ENCODE measurements at places on chromosomes 13 and 19.
A peak's percentile ranks its signal among the peaks of the same experiment; 100 is the strongest.

GRCh38 chr13:74145249-74145975 is 11.2 kb upstream of the KLF12 start:
- no peak for DNase-seq

DNA sequence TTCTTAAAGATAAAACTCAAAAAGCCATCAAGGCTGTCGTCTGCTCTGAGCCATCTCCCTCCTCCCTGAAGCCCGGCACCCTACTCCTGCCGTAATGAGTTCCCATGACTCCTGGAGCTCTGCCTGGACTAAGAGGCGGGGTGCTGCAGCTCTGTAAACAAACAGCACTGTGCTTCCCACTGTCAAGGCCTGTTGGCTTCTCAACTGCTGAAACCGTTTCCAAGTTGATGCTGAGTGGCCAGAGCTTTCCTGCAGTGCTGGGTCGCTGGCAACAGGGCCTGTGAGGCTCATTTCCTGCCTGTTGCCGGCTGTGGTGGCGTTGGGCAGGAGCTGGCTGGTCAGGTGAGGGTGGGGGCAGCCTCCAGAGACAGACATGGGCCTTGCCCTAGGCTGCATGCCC is 26.7 kb upstream of the ISYNA1 start:
- no peak for DNase-seq

GRCh38 chr19:46621191-46622117 is 3.4 kb downstream of the PTGIR start:
- no peak for DNase-seq

- DNase-seq, result peak; percentile 43
Observed at GRCh38 chr13:100108913-100109507, 20.1 kb downstream of the PCCA start.

- DNase-seq, result peak; percentile 73
Observed at GRCh38 chr19:6862673-6863078, 24.7 kb upstream of the ADGRE1 start.

DNA sequence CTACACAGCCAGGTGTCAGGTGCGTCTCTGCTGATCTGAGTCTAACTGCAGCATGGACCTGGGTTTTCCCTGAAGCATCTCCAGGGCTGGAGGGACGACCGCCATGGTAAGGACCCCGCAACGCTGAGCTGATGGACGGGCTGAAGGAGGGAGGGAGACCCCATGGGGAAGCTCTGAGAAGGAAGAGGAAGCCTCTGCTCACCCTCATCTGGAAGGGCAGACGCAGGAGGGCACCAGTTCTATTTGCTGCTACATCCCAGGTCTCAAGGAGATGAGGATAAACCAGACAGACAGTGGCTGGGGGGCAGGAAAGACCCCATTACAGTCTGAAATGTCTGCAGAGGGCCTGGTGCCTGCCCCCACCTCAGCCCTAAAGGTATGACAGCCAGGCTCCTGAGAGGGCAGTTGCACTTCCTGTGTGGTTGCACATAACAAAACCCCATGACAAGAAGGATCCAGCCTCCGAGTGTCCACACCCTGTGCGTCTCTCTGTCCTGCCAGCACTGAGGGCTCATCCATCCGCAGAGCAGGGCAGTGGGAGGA is at the start of gene LILRA2:
LILRA2 (plus strand) TSS at position 461 of the 543 bp plus-strand sequence. CDS start 89 bp downstream, outside the sequence.
- DNase-seq, result no peak

DNA sequence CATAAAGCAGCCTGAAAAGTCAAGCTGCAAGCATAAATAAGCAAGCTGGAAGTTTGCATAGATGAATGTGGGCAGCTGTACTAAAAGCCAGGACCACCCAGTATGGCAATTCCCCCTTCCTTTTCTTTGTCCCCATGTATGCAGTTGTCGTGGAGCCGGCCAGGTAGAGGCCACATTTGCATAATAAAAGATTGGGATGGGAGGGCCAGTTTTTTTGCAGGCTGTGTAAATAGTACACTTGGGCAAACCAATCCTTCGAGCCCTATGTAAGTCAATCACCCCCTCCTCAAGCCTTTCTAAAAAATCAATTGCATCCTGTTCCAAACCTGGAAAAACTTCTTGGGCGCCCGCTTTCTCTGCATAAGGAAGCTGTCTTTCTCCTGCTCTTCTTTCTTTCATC is 13.1 kb upstream of the ZNF99 start:
- no peak for DNase-seq

GRCh38 chr13:79404361-79404760 is 1.7 kb downstream of the RBM26 start:
- DNase-seq, result no peak

DNA sequence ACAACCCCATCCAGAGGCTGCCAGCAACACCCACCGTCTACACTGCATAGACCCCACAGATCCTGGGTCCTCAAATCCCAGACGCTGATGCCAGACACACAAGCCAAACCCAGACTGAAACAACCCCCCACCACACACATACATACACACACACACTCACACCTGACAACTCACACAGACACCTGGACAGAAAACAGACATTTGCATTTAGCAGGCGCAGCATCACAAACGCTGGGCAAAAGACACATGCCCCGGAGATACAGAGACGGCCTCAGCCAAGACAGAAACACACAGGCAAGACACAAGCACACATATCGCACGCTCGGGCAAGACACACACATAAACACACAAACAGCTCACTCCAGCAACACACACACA is 1.3 kb downstream of the BBC3 start:
- DNase-seq, result no peak

- peak; percentile 51 for DNase-seq
Observed at GRCh38 chr19:23116802-23117571, at the start of gene ZNF730. Gene ZNF730 (plus strand): TSS chr19:23117025. CDS start chr19:23117174, 149 bp downstream.

DNA sequence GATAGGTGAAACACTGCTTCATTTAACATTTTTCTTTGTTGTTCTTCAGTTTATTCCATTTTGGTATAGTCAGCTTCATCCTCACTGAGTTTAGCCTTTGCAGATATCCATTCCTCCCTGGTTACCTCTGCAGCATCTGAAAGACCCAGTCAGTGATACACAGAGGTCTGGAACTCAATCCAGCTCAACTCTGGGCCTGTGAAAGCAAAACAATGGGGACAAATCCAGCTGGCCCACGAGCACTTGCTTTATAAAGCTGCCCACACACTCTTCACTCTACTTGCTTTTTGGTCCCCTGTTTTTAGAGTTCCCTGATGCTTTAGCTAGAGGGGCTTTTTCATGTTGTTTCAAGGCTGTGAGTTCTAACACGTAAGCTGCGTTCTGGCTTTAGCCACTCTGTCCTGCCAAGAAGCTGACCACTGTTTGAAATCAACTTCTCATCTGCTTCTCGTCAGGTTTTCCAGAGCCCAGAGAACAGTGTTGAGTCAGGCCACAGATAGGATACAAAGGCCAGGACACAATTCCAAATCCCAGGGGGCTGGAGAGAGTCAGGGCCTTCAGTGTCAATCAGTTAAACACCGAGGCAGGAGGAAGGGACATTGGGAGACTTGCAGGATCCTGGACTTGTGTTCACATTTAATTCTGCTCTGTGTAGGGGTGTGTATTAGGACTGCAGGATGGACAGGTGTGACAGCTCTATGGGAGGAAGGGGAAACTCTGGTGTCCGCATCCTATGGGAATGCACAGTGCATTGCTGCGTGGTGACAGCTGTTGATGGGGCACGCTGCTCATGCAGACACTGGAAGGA is 83.5 kb upstream of the RNF113B start:
- DNase-seq, result no peak

DNA sequence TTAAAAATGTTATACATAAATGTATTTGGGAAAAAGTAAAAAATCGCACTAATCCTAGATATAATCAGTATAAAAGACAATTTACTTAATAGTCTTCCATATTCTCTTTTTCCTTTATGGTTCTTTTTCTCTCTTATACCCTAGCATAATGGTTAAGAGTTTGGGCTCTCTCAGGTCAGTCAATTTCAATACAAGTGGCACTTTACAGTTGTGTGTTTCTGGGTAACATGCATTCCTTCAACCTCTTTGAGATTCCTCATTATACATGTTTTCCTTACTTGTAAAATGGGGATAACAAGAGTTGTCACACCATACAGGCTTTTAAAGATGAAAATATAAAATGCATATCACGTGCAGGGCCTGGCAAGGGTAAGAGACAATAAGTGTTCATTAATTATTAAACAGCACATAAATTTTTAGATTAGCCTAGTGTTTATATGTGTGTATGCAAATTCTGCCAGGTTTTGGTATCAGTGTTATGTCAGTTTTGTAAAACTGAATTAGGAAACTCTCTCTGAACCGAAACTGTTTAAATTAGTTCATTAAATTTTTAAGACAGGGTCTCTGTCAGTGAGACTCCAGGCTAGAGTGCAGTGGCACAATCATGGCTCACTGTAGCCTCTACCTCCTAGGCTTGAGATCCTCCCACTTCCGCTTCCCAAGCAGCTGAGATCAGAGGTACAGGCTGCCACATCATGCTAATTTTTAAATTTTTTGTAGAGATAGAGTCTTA is 49.8 kb downstream of the ELF1 start:
- DNase-seq, result no peak

GRCh38 chr19:10748927-10749434 is 31.1 kb downstream of the DNM2 start:
- DNase-seq, result peak; percentile 72

DNA sequence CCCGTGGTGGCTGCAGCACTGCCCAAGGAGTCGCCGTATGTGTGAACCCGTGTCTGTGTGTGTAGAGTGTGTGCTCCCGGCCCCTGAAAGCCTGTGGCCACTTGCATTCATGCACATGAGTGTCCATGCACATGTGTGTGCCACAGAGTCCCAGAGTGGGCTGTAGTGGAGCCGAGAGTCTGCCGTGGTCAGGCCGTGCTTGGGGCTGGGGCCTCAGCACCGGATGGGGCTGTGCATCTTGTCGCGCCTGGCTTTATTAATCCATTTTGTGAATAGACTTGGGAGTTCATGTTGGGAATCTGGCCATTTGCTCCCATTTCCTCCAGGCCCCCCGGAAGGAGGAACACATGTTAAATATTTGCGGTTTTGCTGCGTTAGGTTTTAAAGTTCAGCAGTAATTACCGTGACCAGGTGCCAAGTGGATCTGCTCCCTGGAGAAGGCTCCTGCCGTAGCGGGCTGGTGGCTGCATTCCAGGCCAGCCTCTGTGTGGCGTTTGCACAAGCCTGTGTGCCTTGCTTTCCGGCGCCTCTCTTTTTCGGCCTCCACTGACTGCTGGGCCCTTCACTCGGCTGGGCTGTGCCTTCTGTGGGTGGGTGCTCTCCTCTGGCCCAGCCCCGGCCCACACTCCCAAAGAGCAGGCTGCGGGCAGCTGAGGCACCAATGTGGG is 69.2 kb upstream of the KCTD15 start:
- DNase-seq, result no peak

DNA sequence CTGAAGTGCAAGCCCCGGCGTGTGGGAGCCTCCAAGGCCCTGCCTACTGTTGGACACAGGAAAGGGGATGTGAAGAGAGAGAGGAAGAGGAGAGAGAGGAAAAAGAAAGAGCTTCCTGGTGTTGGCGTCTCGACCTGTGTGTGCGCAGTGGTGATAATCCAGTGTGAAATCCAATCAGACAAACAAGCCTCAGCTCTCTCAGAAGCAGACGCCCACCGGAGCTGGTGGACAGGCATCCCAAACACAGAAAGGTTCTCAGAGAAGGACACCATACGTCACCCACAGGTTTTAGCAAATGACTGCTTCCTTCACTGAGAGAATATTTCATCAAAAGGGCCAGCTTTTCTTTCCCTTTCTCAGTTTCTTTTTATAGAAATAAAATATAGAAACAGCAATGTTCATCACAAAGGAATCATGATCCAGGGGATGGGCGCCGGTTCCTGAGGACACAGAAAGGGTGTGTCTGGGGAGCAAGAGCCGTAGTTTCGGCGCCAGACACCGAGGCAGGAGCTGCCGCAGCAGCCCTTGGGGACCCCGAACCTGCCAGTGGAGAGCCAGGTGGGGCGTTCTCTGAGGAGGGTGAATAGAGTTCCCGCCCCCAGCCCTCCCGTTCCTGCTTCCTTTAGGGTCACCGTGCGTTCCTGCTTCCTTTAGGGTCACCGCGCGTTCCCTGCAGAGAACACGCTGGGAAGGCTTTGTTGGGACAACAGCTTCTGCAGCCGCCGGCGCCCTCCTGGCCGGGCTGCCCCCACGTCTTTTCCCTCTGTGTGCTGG is 145.8 kb upstream of the SOX1 start:
- DNase-seq, result no peak

- DNase-seq, result no peak
Observed at GRCh38 chr13:105991131-105991530, 544.3 kb downstream of the EFNB2 start.

GRCh38 chr19:17762505-17763229 is 11.4 kb downstream of the FCHO1 start:
- peak; percentile 57 for DNase-seq

GRCh38 chr13:45208132-45208531 is 7.3 kb upstream of the KCTD4 start:
- DNase-seq, result no peak

DNA sequence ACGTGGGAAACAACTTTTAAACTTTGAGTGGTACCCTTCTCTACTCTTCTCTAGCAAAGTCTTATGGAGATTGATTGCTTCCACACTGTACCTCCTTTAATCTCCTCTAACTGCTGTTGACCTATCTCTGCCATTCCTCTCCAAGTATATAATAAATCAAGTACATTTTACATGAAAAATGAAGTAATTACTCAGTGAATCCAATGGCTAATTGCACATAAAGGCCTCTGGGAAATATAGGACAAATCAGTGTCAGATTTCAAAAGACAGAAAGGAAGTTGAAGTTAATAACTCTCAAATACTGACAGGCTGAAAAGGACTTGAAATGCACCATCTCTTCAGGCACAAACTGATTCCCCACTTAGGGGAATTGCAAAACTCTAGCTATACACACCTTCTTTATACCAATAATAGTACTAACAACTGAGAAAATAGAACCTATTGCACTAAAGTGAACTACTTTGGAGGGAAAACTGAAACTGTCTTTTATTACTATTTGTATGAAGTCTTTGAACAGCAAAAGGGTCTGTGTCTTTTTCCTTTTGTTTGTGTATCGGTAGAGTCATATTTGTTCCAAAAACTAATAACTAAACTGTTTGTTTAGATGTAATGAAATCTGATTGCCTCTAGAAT is 701.1 kb downstream of the PCDH9 start:
- DNase-seq, result no peak

- no peak for DNase-seq
Observed at GRCh38 chr19:51594774-51595109, 23.7 kb downstream of the ZNF175 start.

GRCh38 chr13:75986818-75987217 is 350.7 kb downstream of the LMO7 start:
- DNase-seq, result no peak

- DNase-seq, result peak; percentile 81
Observed at GRCh38 chr13:26019881-26020870, 31.6 kb downstream of the SHISA2 start.

- DNase-seq, result no peak
Observed at GRCh38 chr13:41311406-41312175, 524 bp downstream of the NAA16 start.

- no peak for DNase-seq
Observed at GRCh38 chr13:81395368-81395767, 1054.4 kb upstream of the SPRY2 start.

DNA sequence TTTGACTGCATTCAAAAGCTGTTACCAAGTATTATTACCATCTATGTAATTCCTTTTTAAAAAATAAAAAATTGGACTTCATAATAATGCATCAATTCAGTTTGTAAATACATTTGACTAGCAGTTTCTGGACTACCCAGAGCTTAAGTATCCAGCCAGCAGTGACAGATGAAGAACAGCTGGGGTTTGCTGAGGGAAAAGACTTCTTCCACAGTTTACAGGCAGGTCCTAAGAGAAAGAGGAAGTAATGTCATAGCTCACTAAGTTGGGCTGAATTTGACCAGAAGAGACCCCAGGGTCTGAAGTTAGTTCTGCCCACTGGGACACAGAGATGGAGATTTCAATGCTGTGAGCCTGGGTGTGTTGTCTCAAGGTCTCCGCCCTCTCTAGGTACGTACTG is 96.4 kb downstream of the MBNL2 start:
- no peak for DNase-seq

- no peak for DNase-seq
Observed at GRCh38 chr13:32515246-32515645, 23.3 kb downstream of the N4BP2L2 start.
